ENCODE measurements at places on chromosomes 12 and 14.

- DNase-seq = no peak
Observed at GRCh38 chr12:124440031-124440626, 127.3 kb downstream of the NCOR2 start.

DNA sequence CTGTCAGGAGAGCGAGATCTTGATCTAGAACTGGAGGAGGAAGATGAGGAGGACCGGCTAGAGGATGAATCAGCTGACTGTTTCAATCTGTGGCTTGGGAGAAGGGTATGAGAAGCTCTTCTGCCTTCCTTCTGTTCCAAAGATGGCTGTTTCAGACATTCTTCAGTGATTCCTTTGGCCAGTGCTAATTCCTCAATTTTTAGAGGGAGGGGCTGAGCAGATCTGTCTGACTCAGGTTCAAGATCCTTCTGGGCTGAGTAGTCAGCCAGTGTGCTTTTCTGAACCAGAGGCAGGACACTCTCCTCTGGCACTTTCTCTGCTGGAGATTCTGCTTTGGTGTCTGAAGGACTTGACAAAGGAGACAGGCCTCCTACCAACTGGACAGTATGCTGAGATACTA is 15.2 kb downstream of the ACIN1 start:
- no peak for DNase-seq

GRCh38 chr12:130504840-130505175 is 167.1 kb downstream of the PIWIL1 start:
- DNase-seq = no peak

GRCh38 chr14:94043756-94044475 is 17.8 kb downstream of the OTUB2 start:
- no peak for DNase-seq

DNA sequence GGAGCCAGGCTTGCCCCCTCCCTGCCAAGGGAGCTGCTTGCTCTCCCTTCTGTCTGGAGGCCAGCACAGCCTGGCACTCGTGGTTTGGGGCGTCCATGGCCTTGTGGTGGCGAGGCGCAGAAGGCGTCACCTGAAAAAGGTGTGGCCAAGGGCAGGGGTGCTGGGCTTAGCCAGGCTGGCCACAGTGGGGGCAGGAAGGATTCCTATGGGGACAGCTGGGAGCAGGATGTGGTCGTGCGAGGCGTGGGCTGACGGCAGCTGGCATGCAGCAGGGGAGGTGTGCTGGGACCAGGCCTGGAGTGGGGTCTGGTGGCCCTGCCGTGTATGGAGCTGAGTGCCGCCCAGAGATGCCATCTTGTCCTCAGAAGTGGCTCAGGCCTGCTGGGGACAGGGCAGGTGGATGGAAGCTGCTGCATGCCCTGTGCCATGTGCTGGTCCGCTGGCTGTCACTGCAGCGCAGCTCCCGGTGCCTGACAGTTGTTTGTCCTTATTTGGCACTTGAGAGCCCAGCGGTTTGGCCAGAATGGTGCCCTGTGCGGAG is 30.0 kb downstream of the SH2B3 start:
- DNase-seq = no peak

DNA sequence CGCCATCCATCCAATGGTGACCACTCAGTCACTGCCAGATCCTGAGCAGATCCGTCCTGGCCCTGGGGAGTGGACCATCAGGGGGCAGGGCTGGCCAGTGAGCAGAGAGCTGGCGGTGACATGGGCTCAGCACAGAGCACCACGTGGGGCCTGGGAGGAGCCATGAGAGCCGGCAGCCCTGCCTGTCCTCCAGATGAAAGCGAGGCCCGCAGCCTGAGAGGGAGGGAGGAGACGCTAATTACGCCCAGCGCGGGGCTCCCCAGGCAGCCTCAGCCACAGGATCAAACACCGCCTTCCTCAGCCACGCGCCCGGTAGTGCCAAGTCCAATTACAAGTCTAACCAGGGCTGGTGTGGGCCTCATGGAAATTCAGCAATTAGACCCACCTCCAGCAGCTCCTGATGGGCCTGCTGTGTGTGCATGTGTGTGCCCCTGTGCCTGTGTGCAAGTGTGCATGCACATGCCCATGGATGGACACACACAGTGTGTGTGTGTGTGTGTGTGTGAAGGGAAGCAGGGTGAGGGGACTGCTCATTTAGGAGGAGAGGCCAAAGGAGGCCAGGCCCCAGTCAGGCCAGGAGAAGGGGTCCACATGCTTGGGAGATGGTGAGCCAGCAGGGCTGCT is 68.0 kb downstream of the KIF26A start:
- peak; percentile 58 for DNase-seq

GRCh38 chr12:98253207-98254037 is 262.0 kb upstream of the TMPO start:
- DNase-seq = peak; percentile 95

DNA sequence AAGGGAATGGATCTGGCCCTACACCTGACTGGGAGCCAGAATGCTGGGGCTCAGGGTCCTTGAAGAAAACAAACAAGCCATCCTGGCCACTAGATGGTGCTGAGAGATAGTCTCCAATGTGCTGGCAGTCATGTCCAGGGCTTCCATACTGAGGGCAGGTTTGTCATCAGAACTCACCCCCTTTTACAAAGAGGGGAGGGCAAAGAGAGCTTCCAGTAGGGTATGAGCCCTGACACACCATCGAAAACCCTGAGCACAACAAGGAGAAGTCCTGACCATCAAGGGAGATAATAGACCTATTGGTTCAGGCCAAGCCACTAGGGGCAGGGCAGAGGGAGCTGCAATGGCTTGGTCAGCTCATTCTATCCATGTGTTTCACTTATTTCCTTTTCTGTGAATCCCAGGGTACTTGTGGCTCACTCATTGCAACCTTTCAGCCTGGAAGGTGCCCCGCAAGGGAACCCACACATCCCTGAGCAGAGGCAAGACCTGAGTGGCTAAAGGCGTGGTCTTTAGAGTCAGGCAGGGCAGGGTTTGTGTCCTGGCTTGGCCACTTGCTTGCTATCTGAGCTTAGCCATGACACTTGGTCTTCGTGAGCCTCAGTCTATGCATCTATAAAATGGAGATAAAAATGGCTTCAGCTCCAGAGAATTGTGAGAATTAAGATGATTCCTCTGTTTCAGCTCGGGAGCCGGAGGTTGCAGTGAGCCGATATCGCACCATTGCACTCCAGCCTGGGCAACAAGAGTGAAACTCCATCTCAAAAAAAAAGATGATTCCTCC is 6.2 kb upstream of the PLEKHH1 start:
- DNase-seq = peak; percentile 52

- DNase-seq = peak; percentile 40
Observed at GRCh38 chr12:46221255-46222128, 47.4 kb downstream of the SLC38A1 start.

DNA sequence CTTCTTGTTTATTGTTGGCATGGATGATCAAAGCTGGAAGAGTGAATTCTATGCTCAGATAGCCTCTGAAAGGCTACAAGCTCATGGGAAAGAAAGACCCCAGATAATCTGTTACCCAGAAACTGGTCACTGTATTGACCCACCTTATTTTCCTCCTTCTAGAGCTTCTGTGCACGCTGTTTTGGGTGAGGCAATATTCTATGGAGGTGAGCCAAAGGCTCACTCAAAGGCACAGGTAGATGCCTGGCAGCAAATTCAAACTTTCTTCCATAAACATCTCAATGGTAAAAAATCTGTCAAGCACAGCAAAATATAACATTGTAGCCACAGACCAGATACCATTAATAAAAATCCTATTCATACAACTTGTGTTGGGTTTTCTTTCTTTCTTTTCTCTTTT is 7.2 kb downstream of the ACOT6 start:
- no peak for DNase-seq

DNA sequence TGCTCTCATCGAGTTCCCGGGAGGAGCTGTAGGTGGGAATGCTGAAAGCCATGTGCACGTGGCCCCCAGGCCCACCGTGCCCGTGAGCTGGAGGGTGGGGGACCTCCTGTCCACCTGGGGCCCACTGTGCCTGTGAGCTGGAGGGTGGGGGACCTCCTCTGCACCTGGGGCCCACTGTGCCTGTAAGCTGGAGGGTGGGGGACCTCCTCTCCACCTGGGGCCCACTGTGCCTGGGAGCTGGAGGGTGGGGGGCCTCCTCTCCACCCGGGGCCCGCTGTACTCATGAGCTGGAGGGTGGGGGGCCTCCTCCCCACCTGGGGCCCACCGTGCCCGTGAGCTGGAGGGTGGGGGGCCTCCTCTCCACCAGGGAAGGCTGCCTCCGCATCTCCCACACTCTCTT is 13.9 kb upstream of the NUDT14 start:
- no peak for DNase-seq

DNA sequence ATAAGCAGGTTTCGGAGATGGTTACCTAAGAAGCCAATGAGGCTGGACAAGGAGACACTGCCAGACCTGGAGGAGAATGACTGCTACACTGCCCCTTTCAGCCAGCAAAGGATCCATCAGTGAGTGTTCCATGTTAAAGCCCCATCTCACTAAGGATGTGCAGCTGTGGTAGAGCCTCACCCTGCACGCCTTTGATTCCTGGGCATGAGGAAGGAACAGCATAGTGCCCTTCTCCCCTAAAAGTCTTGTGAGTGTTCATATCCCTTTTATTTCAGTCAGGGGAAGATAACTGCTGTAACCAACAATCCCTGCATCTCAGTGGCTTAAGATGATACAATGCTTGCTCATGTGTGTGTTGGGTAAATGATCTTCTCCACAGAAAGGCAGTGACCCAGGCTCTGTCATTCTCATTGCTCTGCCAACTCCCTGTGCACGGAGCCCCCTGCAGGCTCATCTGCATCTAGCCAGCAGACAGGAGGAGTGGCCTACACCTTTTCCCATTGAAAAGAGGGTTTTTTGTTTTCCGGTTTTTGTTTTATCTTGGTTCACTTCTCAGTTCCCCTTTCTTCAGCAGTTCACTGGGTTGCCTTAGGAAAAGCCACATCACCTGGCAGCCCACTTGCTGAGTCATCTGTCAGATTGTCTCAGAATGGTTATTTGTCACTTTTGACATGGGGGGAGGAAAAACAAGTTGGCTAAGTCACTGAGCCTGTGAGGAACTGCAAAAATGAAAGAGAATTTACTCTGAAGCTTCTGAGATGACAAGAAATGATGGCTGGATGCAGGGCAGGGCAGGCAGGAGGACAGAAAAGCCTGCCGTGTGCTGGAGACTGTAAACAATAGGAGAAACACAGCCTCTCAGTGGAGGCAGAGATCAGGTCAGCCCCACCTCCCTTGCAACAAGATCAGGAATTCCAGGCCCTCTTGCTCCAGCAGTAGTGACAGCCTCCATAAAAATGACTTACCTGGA is 193.3 kb downstream of the ANO4 start:
- DNase-seq = peak; percentile 11

DNA sequence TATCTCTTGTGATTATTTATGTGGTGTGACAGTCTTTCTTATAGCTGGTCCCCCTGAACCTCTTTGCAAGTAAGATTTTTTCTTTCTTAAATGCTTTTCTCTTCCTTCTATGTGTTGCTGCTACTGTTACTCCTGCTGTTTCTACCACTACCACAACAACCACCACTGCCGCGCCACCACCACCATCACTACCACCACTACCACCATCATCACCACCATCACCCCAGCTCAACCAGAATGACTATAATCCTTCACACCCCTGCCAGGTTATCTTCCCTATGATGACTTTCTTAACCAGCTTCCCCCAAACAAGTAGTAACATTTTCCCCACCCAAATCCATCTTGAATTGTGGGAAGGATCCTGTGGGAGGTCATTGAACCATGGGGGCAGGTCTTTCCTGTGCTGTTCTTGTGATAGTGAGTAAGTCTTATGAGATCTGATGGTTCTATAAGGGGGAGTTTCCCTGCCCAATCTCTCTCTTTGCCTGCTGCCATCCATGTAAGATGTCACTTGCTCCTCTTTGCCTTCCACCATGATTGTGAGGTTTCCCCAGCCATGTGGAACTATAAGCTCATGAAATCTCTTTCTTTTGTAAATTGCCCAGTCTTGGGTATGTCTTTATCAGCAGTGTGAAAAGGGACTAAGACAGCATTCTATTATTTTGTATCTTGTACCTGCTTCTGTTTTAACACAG is 52.2 kb downstream of the CHST11 start:
- DNase-seq = no peak
